ENCODE measurements at places on chromosomes 16 and 17.

- DNase-seq = peak; percentile 34
Observed at GRCh38 chr17:76734080-76734840, 2.9 kb downstream of the SRSF2 start.

DNA sequence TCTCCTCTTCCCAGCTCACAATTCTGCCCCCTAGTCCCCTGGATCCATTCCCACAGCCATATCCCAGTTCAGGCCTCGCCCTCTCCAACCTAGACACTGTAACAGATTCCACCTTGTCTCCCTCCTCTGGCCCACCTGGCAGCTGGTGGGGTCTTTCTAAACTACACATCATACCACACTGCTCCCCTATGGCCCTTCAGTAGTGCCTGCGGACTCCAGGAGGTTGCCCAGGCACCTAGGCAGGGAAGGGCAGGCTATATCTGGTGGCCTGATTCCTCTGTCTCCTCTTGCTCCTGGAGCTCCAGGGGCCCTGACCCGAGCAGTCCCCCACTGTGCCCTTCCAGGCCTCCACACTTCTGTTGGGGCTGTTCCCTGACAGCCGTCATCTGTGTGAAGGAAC lies 64.5 kb downstream of the SMPD3 start:
- no peak for DNase-seq

- no peak for DNase-seq
Observed at GRCh38 chr17:76147211-76148014, 6.4 kb upstream of the FOXJ1 start.

DNA sequence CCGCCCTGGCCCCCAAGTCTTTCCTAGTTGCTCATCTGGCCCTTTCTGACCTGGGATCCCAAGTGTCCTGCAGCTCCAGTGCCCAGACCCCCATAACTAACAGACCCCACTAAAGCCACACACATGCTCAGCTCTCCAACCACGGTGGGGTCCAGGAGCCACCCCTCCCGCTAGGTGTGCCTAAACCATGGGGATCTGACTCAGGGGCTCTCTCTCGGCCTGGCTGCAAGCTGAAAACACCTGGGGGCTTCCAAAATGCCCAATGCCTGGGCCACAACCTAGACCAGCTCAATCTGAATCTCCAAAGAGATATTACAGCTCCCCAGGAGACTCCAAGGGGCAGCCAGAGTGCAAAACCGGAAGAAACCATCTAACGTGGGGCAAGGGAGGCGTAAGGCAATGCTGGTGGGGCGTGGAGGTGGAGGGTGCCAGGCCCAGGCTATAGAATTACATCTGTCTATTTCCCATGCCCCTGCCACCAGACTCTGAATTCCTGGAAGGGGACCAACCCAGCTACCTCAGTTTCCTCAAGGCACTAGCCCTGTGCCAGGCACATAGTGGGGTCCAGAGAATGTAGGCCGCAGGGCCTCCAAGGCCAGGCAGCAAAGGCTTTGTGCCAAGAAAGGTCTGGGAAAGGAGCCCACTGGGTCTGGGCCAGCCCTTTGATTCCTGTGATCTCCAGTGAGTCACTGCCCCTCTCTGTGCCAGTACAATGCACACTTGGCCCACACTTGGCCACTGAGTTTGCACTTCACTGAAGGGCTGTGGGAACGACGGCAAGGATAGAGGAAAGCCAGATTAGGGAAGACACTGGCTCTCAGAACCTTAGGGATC lies 3.3 kb downstream of the CD2BP2 start:
- no peak for DNase-seq

DNA sequence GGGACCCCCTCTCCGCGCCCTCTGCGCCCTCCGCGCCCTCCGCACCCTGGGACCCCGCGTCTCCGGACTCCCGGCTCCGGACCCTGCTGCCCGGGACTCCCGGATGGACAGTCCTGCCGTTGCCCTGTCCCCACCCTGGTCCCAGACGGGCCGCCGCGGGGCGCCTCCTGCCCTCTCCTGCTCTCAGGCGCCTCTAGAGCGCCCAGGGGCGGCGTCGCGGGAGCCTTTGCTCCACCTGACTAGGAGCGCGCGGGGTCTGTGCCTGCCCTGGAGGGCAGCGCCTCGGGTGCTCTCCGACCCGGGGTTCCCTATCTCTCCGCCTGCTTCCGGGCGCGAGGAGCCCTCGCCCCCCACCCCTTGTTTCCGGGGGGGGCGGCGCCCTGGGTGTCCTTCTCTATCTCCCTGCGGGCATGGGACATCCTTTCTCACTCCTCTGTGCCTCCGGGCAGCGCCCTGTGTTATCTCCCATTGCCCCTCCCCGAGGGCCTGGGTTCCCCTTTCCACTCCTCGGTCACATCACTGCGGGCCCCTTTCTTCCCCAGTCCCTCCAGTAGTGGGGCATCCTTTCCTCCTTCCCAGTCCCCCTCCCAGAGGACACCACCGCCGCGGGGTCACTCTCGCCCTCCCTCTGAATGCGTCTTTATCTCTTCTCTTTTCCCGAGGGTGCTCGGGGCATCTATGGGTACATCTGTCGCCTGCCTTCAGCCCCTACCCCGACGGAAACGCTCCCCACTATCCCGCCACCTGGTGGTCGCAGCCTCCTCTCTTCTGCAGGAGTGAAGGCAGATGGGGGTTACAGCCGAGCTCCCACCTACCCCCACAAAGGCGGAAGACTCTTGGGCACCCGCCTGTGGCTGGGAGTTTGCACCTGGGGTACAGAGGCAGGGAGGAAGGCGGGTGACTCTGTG lies 875 bp downstream of the PRKCB start:
- peak; percentile 85 for DNase-seq

- DNase-seq = no peak
Observed at GRCh38 chr17:6166492-6167179, 96.5 kb downstream of the WSCD1 start.
